ENCODE measurements at places on chromosomes 16 and 17.

- no peak for DNase-seq
Observed at GRCh38 chr16:87692756-87693155, 73.0 kb downstream of the KLHDC4 start.

GRCh38 chr17:31072186-31072585 lies 22.6 kb upstream of the NF1 start:
- no peak for DNase-seq

DNA sequence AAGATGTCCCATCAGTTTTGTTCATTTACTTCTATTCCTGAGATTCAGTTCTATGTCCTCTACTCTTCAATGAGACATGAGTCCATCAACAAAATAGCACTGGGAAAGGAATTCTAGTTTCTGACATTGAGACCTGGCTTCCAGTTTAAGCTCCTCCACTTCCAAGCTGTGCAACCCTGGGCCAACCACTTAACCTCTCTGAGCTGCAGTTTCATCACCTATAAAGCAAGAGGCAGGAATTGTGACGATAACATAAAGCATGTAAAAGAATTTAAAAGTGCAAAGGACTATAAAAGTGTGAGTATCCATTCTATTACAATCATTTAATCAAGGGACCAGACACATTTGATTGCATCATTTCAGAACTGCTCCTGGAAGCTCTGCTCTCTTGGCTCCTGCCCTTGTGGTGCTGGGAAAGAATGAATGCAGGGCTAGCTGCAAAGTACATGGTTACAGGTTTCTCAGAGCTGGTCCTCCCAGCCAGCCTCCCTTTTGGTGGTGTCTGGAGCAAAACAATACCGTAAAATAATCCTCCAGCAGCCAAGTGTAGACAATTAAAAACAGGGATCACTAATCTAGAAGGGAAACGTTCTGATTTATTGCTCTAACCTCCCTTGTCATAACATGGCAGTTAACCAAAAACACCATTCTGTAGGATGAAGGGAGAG lies 113.9 kb downstream of the VPS53 start:
- DNase-seq: no peak

DNA sequence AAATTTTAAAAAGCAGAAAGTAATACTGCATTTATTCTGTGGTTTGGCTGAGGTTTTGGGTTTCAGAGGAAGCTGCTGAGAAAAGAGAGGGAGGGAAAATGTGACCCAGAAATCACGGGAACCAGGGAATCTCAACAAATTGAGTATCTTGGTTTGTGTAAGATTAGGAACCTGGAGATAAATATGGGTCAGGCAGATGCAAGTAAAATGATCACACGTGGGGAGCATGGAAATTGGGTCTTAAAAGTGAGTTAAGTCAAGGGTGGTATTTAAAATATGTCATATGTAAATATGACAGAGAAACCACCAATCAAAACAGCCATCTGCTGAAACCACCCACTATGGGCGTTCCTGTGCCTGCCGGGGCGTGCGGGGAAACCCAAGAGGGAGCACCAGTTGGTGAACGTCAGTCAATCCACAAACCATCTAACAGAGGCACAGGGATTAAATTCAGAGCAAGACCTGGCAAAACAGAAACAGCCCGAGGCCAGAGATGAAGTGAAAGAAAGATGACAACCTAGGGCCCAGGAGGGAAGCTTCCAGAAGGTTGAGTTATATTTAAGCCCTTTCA lies 33.4 kb downstream of the CDH13 start:
- DNase-seq: no peak

GRCh38 chr17:69326377-69327059 lies 415 bp downstream of the ABCA5 start:
- DNase-seq: no peak

DNA sequence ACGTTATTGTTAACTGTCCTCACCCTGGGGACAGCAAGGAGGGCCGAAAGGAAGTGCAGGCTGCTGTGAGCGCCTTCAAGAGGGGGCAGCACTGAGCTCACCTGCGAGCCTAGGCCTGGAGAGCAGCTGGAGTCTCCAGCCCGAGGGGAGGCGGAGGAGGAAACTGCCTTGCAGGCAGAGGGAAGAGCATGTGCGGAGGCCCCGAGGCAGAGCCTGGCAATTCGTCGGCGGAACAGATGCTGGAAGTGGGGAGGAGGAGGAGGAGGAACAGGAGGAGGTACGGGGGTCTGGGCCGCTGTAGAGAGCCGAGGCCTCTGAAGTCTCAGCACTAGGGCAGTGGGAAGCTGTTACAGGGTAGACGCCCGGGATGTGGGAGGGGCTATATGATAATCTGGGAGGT lies 49.6 kb upstream of the PLCG2 start:
- no peak for DNase-seq

GRCh38 chr17:8121681-8122421 lies 2.1 kb downstream of the HES7 start:
- DNase-seq: no peak

GRCh38 chr17:79165756-79166473 lies 91.3 kb downstream of the ENGASE start:
- DNase-seq: no peak

GRCh38 chr17:33623841-33624240 lies 330.7 kb upstream of the ASIC2 start:
- no peak for DNase-seq

All from cortex of kidney (tissue), 1 donor.